COR-L47 (cell line): ENCODE measurements at places on chromosomes 16 and 17.

DNA sequence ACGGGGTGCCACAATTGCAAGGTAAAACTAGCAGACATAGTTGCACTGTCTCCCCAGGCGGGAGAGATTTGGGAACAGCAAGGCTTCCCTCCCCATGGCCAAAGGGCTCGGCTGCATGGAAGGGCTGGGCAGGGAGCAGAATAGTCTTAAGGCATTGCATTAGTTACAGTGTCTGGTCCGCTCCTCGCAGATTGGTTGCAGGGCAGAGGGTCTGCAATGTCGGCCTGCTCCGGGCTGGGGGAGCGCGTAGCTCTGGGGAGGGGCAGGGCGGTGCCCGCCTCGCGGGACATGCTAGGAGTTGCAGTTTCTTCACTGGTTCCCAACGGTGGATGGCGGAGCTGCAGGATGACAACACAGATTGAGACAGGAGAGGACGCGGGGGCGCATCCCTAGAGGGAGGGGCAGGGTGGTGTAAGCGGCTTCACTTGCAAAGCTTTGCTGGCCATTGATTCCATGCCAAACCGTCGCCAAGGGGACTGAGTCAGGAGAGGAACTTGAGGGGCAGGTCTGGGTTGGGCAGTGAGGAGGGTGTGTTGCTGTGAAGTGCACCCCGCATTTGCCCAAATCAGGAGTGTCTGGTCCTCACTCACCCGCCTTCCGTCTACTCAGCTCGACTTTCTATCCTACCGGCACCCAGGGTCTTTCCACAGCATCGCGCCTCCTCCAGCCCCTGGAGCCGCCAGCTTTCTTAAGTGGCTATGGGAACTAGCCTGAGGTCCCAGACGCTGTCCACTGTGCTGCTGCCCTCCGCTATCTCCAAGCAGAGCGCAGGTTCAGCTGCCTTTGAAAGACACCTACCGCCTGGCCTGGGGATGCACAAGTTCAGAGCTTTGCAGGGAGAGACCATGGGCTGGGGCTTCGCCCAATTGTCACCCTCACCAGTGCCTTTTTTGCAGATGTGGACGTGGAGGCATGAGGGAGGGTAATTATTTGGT is 1748.9 kb downstream of the TP53TG3F start:
- DNase-seq = no peak

- no peak for DNase-seq
Observed at GRCh38 chr16:74448990-74449389, 27.7 kb upstream of the CLEC18B start.

- DNase-seq = no peak
Observed at GRCh38 chr16:69064124-69064763, 41.2 kb upstream of the HAS3 start.

- no peak for DNase-seq
Observed at GRCh38 chr17:82786427-82786826, 34.6 kb downstream of the TBCD start.

DNA sequence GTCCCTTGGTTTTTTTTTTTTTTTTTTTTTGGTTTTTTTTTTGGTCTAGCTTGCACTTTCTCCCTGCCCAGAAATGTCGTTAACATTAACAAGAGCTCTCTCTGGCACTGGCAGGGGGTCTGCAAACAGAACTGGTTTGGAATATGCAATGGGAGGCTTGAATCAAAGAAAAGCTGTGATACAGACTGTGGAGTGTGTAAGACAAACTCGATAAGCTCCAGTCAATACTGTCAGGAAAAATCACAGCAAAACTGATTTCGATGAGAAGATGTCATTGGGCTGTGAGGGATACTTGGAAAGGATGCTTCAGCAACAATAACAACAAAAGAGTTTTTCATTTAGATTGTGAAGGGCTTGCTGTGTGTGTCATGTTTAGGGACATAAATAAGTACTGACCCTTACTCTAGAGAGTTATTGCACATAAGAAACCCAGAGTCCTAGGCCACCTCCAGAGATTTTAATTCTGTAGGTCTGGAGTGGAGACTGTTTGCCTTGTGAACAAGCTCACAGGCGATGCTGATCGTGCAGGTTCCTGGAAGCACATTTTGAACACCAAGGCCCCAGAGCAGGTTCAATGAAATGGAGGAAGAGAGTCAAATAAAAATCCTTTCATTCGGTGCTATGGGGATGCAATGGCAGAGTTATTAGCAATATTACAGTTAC is 470.7 kb upstream of the RBFOX1 start:
- DNase-seq = no peak

- DNase-seq = no peak
Observed at GRCh38 chr17:81542431-81543338, 9.5 kb downstream of the FAAP100 start.

DNA sequence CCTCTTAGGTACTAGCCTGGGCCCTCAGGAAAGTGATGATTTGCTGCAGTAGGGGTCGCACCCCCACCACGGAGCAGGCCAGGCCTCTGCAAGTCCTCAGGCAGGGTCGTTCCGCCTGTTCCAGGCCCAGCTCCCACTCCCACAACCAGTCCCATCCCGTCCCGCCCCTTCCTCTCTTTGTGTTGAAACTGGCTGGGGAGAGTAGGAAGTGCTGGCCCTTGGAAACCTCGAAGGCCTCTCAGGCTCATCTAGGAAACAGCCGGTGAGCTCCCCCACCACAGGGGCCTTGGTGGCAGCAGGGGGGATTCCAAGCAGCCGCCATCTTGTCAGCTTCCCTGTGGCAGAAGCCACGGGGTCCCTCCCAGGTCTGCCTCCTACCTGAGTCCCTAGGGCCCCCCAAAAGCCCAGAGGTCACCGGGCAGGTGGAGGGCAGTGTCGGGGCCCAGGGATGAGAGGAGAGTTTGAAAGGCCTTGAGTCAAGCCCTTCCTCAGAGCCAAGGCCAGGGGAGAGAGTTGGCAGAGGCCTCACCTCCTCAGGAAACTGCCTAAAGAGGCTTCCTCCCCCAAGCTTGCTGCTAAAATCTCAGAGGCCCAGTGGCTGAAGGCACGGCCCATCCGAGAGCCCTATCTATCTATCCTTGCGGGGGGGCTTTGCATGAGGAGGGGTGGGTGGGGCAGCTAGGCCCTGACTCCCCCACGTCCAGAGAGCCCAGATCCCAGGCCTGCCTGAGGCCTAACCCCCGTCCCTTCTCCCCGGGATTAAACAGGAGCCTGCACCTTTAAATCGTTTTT is 22.2 kb downstream of the MMP15 start:
- DNase-seq = no peak

DNA sequence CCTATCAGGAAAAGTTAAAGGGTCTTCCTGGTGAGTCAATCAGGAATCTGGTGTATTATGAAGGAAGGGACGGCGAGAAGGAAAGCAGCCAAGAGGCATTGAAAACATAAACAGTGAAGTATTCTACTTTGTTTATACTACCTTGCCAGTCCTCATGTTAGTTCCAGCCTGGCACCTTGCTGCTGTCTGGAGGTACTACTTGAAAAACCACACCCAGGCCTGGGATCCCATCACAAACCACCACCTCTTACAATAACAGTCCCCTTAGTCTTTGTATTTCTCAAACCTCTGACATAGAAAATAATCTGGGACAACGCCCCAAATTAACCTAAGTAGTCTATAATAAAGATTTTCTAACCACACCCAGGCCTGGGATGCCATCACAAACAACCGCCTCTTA is 676.7 kb upstream of the SOX9 start:
- peak; percentile 22 for DNase-seq

DNA sequence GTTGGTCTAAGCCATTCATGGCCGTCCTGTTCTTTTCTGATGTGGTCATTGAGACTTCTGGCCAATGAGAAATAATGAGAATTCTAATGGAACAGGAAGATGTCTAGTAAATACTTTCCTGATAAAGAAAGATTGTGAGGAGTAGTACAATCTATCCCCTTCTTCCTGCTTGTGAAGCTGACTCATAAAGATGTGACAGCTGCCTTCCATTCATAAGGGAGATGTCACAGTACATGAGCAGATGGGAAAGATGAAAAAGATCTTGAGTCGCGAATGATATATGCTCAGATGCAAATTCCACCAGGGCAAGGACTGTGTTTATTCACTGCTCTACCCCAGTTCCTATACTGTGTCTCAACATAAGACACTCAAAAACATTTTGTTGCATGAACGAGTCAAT is 111.7 kb upstream of the FOXF1 start:
- DNase-seq = no peak

- DNase-seq = no peak
Observed at GRCh38 chr17:51827140-51827539, 331.4 kb downstream of the CA10 start.

DNA sequence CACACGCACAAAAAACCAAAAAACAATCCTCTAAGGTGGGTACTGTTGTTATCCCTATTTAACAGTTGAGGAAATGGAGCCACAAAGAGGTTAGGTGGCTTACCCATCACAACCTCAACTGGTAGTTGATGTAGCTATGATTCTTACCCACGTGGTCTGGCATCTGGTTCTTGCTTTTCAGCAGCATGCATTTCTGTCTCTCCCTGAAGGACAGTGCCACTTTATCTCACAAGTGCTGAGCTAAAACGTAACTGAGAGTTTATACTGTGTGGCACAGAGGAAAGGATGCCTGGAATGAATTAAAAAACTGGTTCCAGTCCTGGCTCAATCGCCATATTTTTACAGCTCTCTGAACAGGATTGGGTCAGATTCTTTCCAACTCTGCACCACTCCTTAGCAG is 1.9 kb upstream of the CORO6 start:
- DNase-seq = no peak

- no peak for DNase-seq
Observed at GRCh38 chr16:55326261-55327092, 2.5 kb downstream of the IRX6 start.

- DNase-seq = peak; percentile 49
Observed at GRCh38 chr17:73575470-73576221, 68.6 kb downstream of the SDK2 start.

DNA sequence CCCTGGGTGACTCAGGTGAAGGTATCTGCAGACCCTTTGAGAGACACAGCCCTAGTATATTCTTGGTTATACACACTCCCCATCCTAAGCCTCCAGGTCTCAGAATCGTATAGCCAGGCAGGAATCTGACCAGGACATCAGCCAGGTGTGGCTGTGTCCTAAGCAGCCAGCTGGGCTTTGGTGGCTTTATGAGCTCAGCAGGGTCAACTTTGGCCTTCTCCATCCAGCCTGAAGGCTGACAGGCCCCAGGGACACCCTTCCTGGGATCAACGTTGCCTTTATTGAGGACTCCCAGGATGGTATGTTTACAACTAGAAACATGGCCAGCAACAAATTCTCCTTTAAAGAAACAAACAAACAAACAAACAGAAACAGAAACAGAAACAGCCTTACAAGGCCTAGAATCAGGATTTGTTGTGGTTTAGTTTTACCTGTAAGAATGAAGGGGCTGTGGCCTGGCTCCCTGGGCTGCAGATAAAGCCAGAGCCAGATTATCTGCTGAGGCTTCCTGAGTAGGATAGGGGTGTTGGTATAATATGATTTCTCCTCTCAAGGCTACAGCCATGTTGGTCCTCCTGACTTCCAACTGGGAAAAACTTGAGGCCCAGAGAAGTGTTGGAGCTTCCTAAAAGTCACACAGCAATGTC is 8.5 kb downstream of the KIF19 start:
- DNase-seq = no peak
